ENCODE measurements at places on chromosomes 12 and 14.

- DNase-seq: no peak
These were observed 765 bp downstream of the TMEM120B start for GRCh38 chr12:121713257-121713777.

- no peak for DNase-seq
These were observed 39.0 kb downstream of the CKB start for GRCh38 chr14:103483600-103483999.

DNA sequence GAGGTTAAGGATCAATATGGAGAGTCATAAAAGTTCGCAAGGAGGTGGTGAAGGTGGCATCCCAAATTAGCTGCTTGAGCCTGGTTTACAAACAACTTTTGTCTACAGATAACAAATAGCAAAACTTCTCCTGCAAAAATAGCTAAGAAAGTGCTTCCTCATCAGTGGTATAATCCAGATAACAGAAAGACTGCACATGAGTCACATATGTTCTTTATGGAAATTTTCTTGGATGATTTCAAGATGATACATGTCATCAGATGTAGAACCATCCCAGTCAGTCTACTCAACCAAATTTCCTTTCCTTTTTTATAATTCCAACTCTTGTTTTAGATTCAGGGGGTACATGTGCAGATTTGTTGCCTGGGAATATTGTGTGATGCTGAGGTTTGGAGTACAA, 133.0 kb downstream of the BTG1 start:
- DNase-seq: no peak

- DNase-seq: no peak
These were observed 148.6 kb downstream of the TSPAN9 start for GRCh38 chr12:3225796-3226180.

- DNase-seq: no peak
These were observed 8.2 kb downstream of the TDG start for GRCh38 chr12:103973909-103974308.

DNA sequence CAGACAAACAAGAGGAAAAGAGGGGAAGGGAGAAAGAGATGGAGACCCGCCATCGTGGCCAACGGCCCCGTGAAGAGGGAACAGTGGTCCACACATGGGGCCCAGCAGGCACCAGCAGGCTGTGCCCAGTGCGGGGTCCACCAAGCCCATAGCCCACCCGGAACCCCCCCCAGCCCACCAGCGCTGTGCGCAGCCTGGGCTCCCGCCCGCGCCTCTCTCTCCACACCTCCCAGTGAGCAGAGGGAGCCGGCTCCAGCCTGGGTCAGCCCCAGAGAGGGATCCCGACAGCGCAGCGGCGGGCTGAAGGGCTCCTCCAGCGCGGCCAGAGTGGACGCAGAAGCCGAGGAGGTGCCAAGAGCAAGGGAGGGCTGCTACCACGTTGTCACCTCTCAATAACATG, 105.0 kb upstream of the TMTC1 start:
- no peak for DNase-seq

DNA sequence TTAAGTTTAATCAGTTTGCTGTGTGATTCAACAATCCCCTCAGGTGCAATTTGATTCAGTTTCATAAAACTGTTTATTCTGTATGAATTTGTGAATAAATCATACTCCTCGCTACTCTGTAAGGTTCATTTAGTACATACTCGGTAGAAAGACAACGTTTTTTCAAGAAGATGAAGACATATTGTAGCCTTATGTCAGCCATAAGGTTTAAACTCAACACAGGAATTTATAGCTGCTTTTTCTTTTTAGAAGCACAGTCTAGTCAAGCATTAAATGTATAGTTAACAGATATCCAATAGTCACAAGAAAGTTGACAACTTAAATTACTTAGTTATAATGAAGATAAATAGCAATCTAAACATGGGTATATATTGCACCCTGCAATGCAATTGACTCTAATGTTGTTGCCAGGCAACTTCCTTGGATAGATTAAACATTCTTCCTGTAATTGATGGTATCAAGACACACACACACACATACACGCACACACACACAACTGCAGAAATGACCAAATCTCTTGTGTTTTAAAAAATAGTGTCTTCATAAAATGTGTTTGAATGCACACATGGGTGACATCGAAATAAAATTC, 151.5 kb upstream of the MGAT4C start:
- DNase-seq: no peak

DNA sequence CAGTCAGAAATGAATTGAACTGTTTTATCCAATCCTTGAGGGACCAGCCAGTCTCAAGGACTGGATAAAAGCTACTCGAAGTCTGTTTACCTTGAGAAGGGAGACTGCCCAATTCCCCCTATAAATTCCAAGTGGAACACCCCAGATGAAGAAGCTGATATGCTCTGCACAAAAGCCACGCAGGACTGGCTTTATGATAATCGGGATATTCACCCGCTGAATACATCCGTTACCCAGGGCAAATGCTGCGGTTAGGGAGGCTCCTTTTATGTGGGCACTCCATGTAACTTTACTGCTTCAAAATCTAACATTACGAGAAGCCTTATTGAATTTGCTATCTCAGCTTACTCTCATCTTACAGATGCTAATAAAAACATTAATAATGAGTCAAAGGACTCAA, 119.1 kb downstream of the DENND5B start:
- no peak for DNase-seq

DNA sequence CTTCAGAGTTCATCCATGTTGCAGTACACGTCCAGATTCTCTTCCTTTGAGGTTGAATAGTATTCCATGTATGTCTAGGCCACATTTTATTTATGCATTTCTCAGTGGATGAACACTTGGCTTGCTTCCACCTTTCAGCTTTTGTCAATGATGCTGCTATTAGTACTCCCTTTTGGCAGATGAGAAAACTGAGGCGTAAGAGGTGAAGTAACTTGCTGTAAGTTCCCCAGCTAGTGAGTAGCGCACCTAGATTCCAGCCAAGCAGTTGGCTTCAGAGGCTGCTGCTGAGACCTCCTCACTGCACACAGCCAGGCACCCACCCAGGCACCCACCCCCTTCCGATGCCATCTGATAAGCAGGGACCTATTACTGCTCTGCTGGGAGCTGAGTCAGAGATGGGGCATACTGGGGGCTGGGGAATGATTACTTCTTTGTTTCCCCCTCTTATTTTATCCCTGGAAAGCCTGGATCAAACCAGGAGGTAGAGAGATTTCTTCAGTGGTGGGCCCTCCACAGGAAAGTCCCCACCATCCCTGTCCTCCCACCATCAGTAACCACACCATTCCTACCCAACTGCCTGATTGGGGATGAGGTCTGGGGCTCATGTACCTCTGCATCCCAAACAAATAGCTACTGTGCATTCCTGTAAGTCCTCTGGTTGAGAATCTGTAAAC, 234.6 kb downstream of the PCNX1 start:
- no peak for DNase-seq

DNA sequence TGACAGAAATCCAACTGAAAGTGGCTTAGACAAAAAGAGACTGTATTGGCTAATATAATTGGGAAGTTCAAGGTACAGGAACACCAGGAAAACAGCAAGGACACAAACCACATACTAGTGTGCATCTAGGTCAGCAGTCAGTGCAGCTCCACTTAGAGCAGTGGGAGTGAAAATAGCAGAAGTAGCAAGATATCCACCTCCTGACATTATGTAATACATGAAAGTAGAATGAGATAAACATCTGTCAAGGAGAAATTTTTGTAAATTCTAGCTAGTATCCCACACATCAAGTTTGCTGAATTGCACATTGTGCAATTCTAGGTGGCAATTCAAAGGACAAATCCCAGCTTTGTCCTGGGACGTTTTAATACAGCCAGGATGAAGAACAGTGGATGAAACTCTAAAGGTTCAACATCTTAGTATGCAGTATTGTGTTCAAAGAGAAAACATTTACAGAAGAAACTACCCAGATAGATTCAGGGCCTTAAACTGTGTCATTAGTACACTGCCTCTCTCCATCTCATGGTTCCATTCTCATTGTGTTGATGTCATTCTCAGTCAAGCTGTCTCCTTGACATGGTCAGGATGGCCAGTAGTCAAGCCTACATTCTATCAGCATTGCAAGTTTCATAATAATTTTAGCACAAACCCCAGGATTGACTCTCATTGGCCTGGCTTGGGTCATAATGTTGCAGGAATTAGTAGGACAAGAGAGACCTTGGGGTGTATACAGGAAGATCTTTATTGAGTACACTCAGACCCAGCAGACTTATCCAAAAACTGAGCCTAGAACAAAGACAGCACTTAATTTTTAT, 56.8 kb downstream of the SDR9C7 start:
- DNase-seq: no peak
